ENCODE measurements at places on chromosomes 4 and X.

GRCh38 chrX:109187473-109188168, 294.3 kb downstream of the GUCY2F start:
- DNase-seq = no peak

DNA sequence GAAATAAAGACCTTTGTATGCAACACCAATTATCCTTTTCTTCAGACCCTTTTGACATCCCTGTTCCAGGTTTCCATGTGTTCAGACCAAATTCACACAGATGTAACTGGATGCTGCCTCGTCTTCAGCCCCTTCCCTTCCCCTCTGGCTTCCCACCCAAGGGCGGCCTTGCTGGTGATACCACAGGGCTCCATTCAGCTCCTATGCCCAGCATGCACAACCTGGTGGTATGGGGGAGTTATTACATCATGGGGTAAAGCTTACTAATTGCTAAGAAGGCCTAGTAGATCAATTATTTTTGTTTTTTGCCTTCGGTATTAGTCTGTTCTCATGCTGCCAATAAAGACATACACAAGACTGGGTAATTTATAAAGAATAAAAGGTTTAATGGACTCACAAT, 317.0 kb upstream of the CXXC4 start:
- no peak for DNase-seq

DNA sequence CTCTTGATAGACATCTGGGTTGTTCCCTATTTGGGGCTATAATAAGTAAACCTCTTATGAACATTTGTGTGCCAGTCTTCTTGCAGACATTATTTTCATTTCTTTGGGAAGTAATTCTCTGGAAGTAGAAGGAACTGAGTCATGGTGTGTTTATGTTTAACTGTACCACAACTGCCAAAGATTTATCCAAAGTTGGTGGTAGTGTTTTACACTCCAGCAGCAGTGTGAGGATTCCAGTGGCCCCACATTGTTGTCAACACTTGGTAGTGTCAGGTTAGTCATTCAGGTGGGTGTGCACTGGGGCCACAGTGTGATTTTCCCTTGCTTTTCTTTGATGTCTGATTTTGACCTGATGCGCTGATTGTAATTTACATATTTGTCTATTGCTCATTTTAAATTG, 5.0 kb upstream of the UVSSA start:
- no peak for DNase-seq

GRCh38 chr4:61428950-61429349, 228.8 kb downstream of the ADGRL3 start:
- no peak for DNase-seq

DNA sequence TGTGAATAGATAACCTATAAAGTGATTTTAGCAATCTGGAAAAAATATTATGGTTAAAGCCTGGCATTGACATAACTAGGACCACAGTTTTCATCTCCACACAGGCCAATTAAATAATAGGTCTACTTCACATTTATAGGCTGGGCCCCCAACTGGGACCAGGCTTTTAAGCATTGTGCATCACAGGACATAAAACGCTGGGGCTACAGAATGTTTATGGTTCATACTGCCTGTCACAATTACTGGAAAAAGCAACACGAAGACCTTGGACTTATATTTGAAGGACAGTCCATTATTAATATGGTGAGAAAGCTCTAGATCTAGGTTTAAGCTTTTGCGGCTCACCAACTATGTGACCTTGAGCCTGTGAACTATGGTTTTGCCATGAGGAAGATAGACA, 94.2 kb downstream of the MFAP3L start:
- no peak for DNase-seq

DNA sequence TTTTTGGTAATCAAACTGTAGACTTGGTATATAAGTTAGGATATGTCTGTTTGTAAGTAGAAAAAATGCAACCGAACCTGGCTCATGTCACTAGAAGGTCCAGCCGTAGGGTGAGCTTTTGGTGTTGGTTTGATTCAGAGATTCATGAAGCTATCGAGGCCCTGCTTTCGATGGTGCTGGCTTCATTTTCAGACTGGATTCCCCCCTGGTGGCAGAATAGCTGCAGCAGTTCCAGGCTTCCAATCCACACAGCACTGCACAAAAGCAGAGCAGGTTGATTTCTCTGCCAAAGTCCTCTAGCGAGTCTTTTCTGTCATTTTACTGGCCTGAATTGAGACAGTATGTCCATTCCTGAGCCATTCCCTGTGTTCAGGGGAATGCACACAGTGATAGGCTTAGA, 33.1 kb downstream of the PDK3 start:
- peak; percentile 6 for DNase-seq

GRCh38 chrX:153769158-153769864, 5.3 kb downstream of the PLXNB3 start:
- no peak for DNase-seq

DNA sequence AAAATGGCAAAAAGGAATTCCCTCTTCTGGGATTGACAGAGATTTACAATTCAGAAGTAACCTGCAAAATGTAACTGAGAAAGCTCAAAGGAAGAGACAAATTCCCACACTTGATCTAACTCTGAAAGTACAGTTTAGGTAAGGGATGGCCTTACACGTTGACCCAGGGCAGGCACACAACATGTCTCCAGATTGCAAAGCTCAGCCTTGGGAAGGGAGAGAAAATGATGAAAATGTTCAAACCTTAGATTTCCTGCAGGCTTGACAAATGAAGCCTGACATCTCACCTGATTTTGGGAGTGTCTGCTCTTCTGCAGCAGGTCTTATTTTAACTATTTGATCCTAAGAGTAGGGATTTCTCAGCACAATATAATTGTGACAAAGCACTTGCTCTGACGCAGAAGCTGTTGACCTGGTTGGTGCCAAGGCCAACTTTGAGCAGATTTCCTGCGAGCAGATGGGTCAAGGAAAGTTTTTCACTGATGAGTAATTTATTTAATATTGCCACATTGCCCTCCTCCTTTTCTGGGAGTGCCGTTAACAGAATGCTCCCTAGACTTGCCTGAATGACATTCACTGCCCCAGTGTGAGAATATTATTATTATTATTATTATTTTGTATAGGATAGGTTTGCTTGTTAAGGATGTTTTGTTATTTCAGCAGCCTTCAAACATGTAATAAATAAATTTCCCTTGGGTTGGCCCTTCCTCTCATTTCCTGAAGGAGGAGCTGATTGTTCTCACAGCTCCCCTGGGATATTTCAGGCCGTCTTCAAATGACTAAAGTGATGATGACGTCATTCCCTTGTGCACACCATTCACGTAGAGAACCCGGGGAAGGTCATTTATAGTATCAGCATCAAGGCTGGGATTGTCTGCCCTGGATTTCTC, 157.1 kb downstream of the VEGFC start:
- no peak for DNase-seq

- no peak for DNase-seq
Observed at GRCh38 chr4:171186700-171187099, 626.5 kb upstream of the GALNTL6 start.

GRCh38 chr4:120664851-120665250, 257.7 kb downstream of the PRDM5 start:
- no peak for DNase-seq

DNA sequence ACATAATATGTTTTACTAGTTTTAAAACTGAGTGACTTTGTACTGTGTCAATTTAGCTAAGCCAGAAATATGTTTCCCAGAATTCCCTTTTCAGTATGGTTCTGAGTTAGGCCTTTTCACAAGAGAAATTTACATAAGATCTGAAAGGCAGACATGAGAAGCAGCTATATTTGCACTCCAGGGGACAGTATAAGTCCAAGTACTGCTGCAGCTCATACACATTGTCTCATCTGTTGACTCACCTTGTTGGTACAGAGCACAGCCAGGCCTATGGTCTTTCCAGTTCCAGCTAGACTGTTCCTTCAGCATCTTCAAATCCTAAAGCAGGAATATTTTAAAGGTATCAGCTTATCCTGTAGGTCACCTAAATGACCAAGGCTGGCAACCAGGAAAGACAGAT, 53.5 kb downstream of the BMP3 start:
- no peak for DNase-seq

- DNase-seq = no peak
Observed at GRCh38 chrX:108353452-108353851, 84.8 kb downstream of the COL4A6 start.

- no peak for DNase-seq
Observed at GRCh38 chr4:6343939-6344408, 74.3 kb downstream of the WFS1 start.

DNA sequence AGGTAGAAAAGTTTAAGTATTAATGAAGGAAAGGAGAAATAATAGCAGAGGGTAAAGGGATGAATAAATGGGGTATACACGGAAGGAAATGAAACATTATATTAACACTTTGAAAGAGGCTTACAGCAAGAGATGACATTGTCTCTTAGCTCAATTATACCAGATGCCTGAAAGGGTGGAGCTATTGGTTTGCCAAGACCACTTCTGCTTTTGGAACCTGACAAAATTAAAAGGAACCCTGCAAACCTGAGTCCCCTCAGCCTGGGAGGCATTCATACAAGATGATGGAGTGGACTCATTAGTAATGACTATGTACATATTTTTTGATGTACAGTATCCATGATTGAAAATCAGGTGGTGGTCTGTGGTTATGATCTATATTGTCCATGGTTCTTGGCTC, 45.1 kb upstream of the HPF1 start:
- peak; percentile 48 for DNase-seq

GRCh38 chr4:114312338-114312737, 286.3 kb upstream of the UGT8 start:
- no peak for DNase-seq
